ENCODE measurements at places on chromosomes 12 and 14.

DNA sequence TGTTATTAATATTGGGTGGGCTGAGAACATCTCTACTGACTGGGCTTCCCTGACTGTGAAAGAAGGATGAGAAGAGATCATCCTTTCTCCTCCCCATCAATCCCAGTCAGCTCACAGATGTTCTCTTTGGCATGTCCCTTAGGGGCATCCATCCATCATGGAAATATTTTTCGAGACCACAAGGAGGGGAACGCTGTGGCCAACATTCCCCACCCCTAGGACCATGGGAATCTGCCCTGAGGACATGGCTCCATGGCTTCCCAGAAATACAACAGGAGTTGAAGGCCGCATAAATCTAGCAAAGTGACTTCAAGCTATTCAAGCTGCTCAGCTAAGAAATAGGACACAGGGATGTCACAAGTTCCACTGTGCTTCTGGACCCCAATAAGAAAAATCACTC is 456.8 kb downstream of the MED13L start:
- no peak for DNase-seq

DNA sequence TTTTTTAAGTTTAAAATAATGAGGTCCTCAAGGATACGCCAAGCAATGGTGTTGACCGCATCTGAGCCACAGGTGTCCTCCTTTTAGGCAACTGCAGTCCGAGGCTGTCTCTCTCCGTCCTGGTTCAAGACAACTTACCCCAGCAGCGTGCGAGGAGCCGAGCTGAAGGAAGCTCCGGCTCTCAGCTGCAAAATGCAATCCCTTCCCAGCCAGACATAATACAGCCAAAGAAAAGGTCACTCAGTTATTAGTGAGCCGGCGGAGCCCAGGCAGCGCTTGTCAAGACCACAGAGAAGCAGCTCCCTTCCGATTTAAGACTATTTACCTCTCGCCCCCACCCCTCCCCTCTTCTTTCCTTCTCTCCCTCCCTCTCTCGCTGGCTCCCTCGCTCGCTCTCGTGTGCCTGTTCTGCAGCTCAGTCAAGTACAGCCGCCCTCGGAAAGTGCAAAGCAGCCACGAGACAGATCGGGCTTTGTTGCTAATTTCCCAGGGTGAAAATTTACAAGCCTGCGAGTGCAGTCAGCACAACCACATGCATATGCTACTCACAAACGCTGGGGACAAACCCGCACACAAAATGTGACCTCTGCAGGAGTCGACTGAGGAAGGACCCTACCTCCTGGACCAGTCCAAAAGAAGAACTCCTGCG is 363 bp upstream of the LMO3 start:
- no peak for DNase-seq

- no peak for DNase-seq
These were observed 1126.4 kb upstream of the FLRT2 start for GRCh38 chr14:84403585-84403984.

GRCh38 chr14:49483268-49483667 is 102.9 kb downstream of the RPS29 start:
- no peak for DNase-seq

GRCh38 chr12:47864646-47865235 is 40.1 kb downstream of the VDR start:
- DNase-seq, result no peak

DNA sequence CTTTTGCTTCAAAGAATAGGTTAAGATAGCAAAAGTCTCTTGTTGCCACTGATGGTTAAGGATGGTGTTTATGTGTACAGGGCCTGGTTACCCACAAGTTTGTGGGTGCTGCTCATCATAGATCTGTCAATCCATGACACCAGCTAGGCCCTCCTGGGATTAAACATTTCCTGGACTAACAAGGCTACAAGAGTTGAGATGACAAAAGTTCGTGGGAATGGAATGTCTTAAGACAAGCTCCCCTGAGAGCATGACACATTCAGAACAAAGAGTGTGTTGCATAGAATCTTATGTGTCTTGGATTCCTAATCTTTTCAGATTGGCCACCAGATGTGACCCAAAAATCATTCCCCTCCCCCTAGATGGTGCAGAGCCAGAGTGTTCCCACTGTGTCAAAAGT is 592.5 kb upstream of the USP15 start:
- DNase-seq, result no peak

- no peak for DNase-seq
These were observed 120.7 kb downstream of the PAPOLA start for GRCh38 chr14:96622926-96623325.

DNA sequence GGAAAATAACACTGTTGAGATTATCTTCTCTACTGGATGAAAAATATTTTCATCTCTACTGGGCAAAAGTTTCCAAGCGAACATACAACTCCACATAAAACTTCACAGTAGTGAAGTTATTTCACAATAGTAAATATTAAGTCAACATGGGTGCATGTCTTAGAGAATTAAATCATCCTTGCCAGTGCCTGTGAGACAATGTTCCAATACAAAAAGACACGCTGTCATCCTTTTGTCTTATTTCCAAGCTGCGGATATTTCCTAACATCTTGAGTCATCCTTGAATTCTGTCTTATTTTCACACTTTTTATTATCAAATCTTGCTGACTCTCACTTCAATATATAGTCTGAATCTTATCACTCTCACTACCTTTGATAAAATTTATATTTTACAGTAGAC is 142.9 kb upstream of the KITLG start:
- DNase-seq, result no peak

GRCh38 chr14:54894995-54895394 is 7.6 kb downstream of the GCH1 start:
- no peak for DNase-seq
